Melanocyte of skin (primary cell): ENCODE measurements at places on chromosomes 6 and 20. TPM values are rescaled to one million over a fixed set of nuclear protein-coding genes. Genes with fewer than 3 reads are reported as not detected.

Gene GJA10
- total RNA-seq: under 0.01 TPM in 1 of 2 replicates, not detected in the other

Gene CARMIL1
- 23.7 and 43.3 TPM in 2 replicates for total RNA-seq

Gene CLPSL1
- total RNA-seq: not detected in 2 replicates

Gene NMBR
- not detected in 2 replicates for total RNA-seq

Gene TP53INP2
- 3.0 and 3.5 TPM in 2 replicates for total RNA-seq

Gene NFATC2
- under 0.01 and 0.73 TPM in 2 replicates for total RNA-seq

Gene CTSA
- 82.5 and 89.8 TPM in 2 replicates for total RNA-seq

Gene MTFR2
- 3.3 and 5.2 TPM in 2 replicates for total RNA-seq

Gene SYNDIG1
- total RNA-seq: under 0.01 TPM in 1 of 2 replicates, not detected in the other
